Naive thymus-derived CD4-positive, alpha-beta T cell (primary cell): ENCODE measurements at places on chromosomes 2 and 18.
A peak's percentile ranks its signal among the peaks of the same experiment; 100 is the strongest.

GRCh38 chr2:210460322-210461227 is 16.0 kb downstream of the LANCL1 start:
- no peak for DNase-seq

GRCh38 chr18:49009661-49010060 is 58.9 kb upstream of the SMAD7 start:
- no peak for DNase-seq

GRCh38 chr2:229665158-229665557 is 49.2 kb downstream of the DNER start:
- no peak for DNase-seq

DNA sequence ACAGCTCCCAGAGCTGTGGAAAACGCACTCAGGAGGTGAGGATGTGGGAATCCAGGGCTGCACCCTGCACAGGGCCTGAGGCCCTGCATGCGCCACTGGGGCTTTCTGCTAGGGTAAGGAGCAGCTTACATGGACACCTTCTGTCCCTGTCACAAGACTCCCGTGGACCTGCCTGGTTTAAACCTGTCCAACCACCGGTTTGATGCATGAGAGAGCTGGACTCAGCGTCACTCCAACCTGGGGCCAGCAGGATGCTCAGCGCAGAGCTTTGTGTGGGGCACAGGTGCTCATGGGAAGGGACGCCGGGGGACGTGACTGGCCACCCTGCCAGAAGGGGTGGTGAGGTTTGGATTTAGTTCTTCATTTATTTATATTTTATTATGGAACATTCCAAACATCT is 24.2 kb downstream of the SNORC start:
- DNase-seq: no peak

- DNase-seq: no peak
These were observed 9.1 kb downstream of the ITM2C start for GRCh38 chr2:230873661-230874401.

GRCh38 chr2:168643979-168644378 is 158.5 kb upstream of the NOSTRIN start:
- DNase-seq: no peak

- no peak for DNase-seq
These were observed 30.1 kb upstream of the GALNT14 start for GRCh38 chr2:31168291-31168690.

DNA sequence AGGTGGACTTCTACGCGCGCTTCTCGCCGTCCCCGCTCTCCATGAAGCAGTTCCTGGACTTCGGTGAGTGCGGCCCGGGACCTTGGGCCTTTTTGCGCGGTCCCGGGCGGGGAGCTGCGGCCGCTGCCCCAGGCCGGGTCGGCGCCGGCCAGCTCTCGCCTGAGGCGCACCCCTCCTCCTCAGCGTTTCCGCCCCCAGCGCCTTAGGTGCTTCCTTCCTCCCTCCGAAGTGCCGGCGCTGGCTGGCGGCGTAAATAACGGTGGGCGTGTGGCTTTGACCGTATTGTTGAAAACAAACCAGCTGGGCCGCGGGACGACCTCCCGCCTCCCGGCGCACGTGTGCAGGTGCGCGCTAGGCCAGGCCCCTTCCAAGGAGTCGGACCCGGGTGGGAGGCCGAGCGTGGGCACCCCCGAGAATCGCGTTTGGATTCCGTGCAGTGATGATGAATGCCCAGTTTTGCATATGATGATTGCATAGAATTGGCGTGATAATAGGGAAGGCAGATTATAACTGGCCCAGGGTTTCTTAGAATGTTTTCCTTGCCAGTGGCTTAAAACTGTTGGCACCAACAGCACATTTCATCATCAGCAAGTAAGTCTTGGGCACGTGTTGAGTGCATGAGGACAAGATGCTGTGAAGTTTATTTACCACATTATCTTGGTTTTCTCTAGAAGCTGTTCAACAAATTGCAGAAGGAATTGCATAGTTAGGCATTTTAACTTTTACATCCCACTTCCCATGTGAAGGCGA is 569 bp downstream of the PDK1 start:
- DNase-seq: peak; percentile 50

GRCh38 chr18:47280121-47280520 is 28.7 kb upstream of the SKOR2 start:
- DNase-seq: no peak

DNA sequence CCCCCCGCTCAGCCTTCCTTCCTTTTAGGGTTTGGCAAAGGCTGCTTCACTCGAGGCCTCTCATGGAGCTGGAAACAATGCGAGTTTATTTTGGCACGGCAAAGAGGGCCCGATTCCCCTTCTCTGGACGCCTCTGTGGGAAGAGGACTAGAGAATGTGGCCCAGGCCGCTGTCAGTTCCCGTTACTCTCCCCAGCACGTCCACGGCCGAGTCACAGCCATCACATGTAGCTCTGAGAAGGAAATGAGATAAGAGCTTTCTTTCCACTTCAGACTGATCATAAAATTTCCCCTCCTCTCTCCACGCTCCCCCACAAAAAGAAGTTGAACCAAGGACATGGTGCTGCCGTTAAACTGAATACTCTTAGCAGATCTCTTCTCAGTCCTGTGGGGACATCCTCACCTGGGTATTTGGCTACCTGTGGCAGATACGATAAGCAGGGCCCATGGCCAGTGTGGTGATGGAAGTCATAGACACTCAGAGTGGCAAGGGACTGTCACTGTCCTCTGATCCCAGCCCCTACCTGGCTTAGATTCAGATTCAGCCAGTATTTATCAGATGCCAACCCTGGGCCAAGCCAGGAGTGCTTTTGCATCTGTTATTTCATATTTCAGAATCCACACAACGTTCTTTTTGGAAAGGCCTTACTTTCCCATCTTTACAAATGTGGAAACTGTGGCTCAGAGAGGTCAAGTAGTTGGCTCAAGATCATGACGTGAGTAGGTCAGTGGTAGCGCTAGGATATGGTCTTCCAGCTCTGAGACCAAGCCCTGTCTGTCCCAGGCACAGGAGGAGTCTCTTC is 101.2 kb downstream of the MCFD2 start:
- DNase-seq: no peak

- no peak for DNase-seq
These were observed 183.6 kb upstream of the MGAT5 start for GRCh38 chr2:134070281-134070741.

DNA sequence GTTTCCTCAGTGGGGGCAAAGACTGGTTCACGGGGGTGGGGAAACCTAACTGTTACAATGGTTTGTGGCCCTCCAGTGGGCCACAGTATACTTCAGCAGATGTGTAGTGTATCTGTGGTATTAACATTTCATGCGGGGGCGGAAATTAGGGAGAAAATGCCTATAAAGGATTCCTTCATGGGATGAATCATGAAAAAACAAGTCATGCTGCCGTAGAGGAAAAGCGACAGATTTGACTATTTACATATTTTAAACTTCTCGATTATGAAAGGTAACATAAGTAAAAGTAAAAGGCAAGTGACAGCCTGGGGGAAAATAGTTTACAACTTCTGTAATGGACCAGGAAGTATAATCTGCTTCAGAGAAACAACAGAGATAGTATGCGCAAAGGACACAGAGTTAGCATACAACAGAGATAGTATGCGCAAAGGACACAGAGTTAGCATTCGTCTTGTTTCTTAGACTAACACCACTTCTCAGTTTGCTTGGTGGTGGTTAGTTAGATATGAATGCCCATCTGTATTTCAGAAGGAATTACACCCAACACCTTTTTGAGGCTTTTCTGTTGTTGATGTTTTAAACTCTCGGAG is 41.1 kb downstream of the MRPS9 start:
- no peak for DNase-seq

- DNase-seq: no peak
These were observed 356.7 kb upstream of the LYPD1 start for GRCh38 chr2:133026536-133027177.

GRCh38 chr2:233201258-233202013 is 50.0 kb upstream of the ATG16L1 start:
- DNase-seq: no peak

DNA sequence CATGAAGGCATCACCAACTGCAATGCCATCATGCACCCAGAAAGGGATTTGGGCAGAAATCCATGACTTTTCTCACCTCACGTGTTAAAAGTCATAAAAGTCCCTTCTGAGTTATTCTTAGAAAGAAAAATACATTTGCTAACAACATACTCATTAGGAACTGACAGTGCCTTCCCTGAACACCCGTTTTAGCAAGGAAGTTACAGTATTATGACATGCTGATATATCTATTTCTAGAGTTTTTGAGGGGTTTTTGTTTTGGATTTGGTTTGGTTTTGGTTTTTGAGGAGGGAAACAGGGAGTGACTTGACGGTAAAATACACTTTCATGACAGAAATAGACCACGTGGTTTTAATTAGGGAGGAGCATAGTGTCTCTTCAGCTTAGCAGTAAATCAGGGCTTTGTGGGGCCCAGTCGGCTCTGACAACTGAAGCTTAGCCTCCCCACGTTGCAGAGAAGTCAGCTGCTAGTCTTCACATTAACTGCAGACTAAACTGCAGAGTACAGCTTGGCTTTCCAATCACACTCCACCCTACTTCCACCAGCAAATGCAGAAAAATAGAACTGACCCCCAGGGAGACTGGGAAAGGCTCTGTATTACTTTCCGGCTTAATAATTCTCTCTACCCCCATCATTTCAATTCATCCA is 141.4 kb downstream of the FAM124B start:
- DNase-seq: no peak

- no peak for DNase-seq
These were observed 23.1 kb downstream of the SERPINB11 start for GRCh38 chr18:63725682-63726480.

GRCh38 chr2:30231212-30231995 is at the start of gene LBH:
Gene LBH, plus strand, starts transcription at chr2:30231534. Its CDS starts 205 bp downstream, at chr2:30231739.
- DNase-seq: peak; percentile 92

DNA sequence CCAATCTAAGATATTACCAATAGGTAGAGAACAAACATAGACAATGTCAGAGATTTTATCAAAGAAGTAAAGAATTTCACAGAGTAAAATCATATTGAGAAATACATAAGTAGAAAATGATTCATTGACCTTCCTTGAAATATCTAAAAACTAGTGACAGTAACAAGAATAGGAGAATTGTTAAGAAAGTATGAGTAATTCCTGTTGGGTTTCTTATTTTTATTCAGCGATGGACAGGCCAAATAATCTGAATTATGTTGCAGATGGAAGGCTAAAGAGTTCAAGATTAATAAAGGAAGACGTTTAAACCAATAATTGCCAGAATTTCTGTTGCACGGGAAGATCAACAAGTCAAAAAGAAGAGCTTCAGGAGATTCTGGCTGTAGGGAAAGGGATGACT is 163.4 kb upstream of the RASGRP3 start:
- no peak for DNase-seq

DNA sequence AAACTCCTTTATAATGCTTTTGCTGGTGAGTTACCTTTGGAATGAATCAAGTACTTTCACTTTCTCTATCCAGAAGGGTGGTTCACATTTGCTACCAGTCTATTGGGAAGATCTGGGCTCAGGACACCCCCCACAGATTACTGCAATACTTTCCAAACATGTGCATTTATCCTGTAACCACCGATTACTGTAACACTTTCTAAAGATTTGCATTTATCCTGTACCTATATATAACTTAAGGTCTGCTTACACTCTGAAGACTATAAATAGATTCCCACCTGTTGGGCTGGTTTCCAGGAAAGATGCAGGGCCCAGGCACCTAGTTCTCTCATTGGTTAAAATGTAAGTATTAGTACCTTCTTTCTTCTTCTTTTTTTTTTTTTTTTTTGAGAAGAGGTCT is 113.0 kb upstream of the NEDD4L start:
- no peak for DNase-seq

- no peak for DNase-seq
These were observed 798 bp downstream of the TANC1 start for GRCh38 chr2:158969162-158969714.
